ENCODE measurements at places on chromosomes 1 and 21. TPM values are rescaled to one million over a fixed set of nuclear protein-coding genes. Genes with fewer than 3 reads are reported as not detected.

DNA sequence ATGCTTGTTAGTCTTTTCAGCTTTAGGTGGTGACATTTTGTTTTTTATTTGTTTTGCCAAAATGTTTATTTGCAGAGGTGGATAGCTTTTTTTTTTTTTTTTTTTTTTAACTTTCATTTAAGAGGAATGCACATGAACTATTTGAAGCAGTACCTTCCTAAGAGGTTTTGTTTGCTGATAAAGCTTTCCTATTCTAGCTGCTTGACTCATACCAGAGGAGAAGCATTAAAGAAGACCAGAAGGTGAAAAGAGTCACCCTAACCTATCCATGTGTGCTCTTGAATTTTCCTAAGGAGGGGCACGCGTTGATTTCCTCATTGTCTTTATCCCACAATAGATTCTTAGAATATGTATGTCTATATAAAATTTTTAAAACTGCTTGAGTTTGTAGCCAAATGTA lies 57.7 kb downstream of the PRDM2 start:
- no peak for DNase-seq

DNA sequence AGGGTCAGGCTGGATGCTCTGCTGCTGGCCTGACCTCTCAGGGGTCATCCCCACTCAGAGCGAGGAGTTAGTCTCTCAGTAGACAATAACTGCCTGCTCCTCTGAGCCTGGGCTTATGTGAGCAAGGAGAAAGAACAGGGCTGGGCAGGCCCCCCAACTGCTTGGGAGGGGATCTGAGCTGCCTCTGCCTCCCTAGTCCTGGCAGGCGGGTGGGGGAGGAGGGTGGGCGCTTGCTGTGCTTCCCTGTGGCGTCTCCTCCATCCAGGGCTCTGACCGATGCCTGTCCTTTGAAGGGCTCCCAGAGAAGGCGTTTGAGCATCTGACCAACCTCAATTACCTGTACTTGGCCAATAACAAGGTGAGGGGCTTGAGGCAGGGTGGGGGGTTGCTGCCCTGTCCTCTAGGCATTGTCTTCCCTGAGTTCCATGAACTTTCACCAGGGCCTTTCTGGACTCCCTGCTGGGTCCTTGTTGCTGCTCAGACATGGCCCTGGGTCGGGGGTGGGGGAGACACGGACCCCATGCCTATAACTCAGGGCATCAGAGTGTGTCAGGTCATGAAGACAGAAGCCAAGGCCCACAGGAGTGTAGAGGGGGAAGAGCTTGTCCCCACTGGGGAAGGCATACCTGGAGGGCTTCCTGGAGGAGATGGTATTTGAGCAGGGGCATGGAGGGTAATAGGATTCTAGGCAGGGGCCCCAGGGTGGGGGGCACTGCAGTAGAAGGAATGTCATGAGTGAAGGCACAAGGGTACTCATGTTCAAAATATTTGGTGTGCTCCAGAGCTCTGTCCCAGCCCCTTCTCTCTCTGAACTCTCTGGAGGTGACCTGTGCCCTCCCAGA lies 12.5 kb downstream of the PODN start:
- no peak for DNase-seq

OR2L2 gene
- not detected for polyA plus RNA-seq

CA6 gene
- polyA plus RNA-seq: 0.08 TPM

GRCh38 chr1:30627206-30627605 lies 96.2 kb downstream of the MATN1 start:
- DNase-seq: no peak

DNA sequence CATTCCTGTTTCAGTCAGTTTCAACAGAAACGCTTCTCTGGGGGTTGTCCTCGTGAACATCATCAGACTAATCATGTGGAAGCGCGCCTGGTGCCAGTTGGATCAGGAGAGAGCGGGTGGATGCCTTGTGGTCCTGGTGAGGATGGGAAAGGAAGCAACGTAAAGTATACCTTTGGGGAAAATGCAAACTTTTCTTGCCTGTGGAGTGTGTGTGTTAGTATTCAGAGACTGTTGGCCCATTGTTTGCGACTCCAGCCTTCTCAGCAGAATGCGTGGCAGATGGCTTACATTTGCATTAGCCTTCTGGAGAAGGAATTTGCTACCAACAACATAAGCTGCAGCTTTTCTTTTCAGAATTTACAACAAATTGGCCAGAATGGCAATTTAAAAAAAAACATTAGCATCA lies 173.9 kb downstream of the RWDD3 start:
- no peak for DNase-seq
